ENCODE measurements at places on chromosomes 1 and 21.

- DNase-seq, result no peak
These were observed 11.8 kb upstream of the TTC22 start for GRCh38 chr1:54812801-54813484.

DNA sequence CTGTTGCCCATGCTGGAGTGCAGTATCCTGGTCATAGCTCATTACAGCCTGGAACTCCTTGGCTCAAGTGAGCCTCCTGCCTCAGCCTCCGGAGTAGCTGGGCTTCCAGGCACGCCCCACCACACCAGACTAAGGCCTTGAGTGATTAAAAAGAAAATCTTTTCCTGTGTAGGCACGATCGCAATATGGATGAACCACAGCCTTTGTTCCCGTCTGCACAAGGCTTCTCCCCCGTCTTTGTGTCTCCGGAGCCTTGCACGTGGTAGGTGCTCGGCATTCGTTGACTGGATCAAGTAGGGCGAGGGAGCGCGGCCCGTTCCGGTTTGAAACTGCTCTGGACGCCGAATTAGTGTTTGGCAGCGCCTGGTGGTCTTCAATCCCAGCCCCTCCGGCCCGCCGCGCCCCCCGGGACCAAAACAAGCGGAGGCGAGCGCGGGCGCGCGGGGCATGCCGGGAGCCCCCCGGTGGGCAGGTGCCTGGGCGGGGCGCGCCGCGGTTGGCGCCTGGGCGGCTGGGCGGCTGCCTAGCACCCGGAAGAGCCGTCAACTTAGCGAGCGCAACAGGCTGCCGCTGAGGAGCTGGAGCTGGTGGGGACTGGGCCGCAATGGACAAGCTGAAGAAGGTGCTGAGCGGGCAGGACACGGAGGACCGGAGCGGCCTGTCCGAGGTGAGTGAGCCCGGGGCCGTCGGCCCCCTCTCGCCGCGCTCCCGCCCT is at the start of gene SFT2D2:
SFT2D2 (plus strand) TSS at position 529 of the 715 bp plus-strand sequence; CDS start at position 605, 76 bp downstream.
- peak; percentile 23 for DNase-seq

DNA sequence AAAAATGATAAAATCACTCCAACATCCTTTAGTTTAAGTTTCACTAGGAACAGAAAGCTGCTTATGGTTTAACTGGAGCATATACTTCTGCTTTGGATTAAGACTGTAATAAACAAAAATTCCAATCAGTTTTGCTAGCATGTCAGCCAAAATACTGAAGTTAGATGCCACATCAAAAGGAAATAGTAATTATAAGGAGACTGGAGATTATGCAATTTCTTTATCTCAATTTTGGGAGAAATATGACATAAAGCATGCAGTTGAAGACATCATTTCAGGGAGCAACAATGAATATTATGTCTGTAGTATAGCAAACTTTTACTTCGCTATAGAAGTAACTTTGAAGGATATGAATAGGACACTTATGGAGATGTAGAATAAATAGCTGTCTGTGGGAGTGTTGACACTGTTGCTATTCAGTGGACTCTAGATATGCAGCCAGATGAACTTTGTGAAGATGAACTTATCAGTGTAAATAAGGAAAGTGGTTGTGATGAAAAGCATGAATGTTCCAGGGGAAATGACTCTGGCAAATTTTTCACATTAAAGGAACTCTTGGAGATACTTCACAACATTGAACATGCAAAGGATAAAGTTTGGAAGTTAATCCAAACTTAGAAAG is 107.8 kb downstream of the RABGAP1L start:
- no peak for DNase-seq

- no peak for DNase-seq
These were observed 23.9 kb downstream of the TMEM50B start for GRCh38 chr21:33455686-33456446.

DNA sequence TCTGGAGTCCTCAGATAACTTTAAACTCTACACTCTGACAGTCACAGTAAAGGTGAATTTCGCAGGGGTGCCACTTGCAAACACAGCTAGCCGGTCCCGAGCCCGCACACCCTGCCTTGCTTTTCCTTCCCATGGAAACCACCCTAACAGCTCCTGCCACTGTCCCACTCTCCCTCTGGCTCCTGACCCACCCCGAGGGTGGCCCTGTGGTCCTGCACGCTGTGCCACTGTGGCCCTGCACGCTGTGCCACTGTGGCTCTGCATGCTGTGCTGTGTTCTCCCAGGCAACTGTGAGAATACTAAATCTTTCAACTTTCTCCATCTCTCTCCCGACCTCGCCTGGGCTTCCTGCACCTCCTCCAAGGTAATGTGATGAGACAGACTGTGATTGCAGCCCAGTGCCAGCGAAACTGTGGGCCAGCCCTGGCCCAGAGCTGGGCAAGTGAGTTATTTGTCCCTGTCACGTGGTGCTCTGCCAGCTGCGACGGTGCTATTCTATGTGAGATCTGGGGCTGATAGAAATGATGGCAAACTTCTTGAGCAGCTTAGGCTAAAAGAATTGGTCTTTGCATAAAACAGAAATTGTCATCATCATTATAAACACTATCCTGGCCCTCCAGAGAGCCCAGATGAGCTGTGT is 63.4 kb upstream of the TARBP1 start:
- DNase-seq, result no peak
